ENCODE measurements at places on chromosomes 6 and 20. TPM values are rescaled to one million over a fixed set of nuclear protein-coding genes. Genes with fewer than 3 reads are reported as not detected.

EMILIN3 gene
- total RNA-seq: under 0.01 TPM

TNFRSF21 gene
- total RNA-seq: 4.3 TPM

ZBTB46 gene
- total RNA-seq: 1.00 TPM

SIRPA gene
- 47.6 TPM for total RNA-seq

PPP1R16B gene
- 6.3 TPM for total RNA-seq

NHLRC1 gene
- 3.6 TPM for total RNA-seq

VSTM2L gene
- 0.31 TPM for total RNA-seq

MROH8 gene
- total RNA-seq: 4.8 TPM

SLC17A4 gene
- total RNA-seq: not detected

SLPI gene
- not detected for total RNA-seq

ARFGEF2 gene
- 44.4 TPM for total RNA-seq

Data from melanocyte of skin (primary cell).